ENCODE measurements at places on chromosomes 7 and 10. TPM values are rescaled to one million over a fixed set of nuclear protein-coding genes. Genes with fewer than 3 reads are reported as not detected.

- DNase-seq: no peak
Observed at GRCh38 chr7:133545618-133546017, 292.7 kb downstream of the EXOC4 start.

DNA sequence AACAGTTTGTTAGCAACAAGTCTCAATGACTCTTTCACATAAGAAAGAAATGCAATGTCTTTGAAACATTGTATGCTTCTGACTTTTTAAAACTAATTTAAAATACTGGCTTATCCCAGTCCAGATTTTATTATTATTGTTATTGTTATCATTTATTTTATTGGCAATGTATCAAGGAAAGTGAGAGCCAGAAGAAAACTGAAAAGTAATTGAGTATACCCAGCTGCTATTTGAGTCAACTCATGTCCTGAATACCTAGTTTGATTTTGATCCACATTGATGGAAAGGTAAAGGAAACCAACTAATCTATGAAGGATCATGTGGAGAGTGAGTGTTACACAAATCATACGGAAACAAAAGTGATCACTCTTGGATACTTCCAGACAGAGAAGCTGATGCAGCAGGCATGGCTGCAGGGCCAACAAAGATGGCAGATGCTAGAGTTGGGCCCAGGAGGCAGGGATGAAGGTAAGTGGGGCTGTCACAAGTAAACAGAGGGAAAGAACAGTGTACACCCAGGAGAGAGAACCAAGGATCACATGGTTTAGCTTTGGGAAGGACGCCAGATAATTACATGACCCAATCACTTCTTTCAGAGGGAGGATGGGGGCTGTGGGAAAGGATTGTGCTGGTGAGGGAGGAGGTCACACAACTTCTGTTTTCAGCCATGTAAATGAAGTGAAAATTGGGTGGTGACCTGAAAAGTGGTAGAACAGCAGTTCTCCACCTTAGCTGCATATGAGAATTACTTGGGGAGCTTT lies 179.2 kb upstream of the NAMPT start:
- DNase-seq: no peak

GRCh38 chr7:132758986-132759385 lies 182.7 kb upstream of the PLXNA4 start:
- no peak for DNase-seq

RNF133 gene
- total RNA-seq: not detected

GRCh38 chr10:110436554-110437350 lies 61.0 kb upstream of the DUSP5 start:
- DNase-seq: no peak

GRCh38 chr7:19404912-19405329 lies 259.7 kb upstream of the FERD3L start:
- no peak for DNase-seq

TMEM209 gene
- 37.3 TPM for total RNA-seq

HYAL4 gene
- not detected for total RNA-seq

WNT2 gene
- total RNA-seq: not detected

- DNase-seq: no peak
Observed at GRCh38 chr10:45282061-45282460, 33.3 kb downstream of the OR13A1 start.

DNA sequence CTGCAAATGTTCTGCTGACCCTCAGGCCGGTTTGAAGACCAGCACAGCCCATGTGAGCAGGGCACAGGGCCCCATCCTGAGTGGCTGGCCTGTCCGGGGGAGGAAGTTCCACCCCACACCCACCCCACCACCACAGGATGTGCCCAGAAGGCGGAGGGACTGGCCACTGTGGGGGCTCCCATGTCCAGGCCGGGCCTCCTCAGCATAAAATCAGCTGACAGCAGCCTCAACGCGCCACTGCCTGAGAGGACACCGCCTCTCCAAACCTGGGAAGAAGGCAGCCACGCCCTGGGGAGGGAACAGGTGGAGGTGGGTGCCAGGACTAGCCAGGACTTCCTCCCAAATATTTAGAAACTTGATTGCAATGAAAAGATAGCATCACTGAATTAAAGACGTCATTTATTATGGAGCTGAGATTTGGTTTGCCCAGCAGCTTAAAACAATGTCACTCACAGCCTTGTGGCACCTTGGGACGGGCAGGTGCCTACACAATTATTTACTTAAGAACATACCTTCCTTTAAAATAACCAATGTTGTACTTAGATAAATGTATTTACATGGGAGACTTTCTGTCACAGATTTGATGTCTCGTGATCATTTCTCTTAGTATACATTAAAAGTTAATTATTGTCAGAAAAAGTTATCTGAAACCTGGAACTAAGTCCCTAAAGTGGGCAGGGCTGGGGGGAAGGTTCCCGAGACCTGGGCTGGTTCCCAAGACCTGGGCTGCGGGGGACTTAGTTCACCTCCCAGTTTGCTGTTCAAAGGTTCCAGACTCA lies 27.3 kb upstream of the FAM20C start:
- DNase-seq: no peak

DNA sequence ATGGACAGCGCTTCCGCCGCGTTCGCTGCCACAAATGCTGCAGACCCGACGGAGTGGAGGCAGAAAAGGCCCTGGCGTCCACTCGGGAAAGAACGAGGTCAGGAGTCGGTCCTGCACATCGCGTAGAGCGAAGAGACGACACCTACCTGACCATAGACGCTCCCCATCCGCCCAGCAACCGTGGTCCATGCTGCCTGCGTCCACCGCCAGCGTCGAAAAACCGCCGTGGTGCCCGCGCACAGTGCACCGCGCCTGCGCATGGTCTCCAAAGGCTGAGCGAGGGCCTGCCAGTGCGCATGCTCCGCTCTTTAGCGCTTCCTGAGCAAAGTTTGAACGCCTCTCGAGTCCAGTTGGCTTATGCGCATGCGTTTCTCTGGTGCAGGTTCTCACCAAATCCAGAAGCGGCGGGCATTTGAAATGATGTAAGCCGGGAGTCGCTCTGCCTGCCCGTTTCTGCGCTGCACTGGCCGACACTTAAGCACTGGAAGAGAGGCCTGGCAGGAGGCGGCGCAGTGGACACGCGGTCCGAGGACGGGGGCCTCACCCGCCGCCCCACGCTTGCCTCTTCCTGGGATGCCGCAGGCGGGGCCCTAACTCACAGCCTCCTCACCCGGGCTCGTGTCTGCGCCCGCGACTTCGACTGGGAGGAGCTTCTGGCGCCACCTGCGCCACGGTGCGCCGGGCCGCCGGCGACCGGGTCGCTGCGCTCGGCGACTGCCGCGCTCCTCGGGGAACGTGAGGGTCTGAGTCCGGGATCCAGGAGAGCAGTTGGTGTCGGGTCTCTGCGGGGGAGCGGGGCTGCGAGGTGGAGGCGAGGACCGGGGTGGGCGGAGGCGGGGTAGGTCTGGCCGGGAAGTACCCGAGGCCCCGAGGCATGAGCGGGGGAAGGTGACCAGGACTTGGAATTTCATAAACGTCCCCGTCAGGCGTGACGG lies at the start of gene FAM24B:
Gene FAM24B (minus strand): TSS at position 243 of the 935 bp plus-strand sequence. CDS start 29,066 bp downstream, outside the sequence.
- peak; percentile 95 for DNase-seq

TDRD1 gene
- total RNA-seq: 0.47 TPM

SDK1 gene
- total RNA-seq: 1.3 TPM

GTF2IRD2 gene
- 2.1 TPM for total RNA-seq

SPAM1 gene
- not detected for total RNA-seq

TPST1 gene
- total RNA-seq: 1.9 TPM

OR6V1 gene
- total RNA-seq: not detected

DNA sequence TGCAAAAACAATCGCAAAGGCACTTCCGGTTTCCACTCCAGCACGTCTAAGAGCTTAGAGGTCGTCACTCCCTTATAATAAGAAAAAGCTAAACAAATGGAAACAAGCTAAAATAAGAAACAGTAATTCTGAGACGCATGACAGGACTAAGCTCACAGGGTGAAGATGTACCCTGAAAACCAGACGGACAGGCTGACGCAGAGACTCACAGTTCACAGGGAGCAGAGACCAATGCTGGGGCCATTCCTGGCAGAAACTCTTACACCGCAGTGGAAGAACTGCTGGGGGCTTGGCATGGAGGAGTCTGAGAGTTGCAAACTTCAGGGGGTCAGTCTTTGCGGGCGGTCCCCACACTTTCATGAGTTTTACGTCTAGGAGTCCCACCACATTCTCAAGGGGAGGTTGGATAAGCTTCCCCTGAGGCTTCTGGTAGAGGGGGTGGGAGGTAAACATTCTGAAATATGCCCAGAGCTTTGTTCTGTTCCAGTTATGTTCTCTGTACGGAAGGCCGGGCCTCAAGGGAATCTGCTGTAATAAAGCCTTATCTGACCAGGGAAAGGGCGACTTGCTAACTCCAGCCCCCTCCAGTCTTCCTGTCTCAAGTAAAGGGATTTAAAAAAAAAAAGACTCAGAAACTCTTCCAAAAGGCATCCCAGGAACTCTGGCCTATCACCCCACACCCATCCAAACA lies 47.8 kb downstream of the BRI3 start:
- no peak for DNase-seq

CPN1 gene
- total RNA-seq: not detected

- no peak for DNase-seq
Observed at GRCh38 chr7:91436655-91437054, 172.4 kb downstream of the FZD1 start.

DNA sequence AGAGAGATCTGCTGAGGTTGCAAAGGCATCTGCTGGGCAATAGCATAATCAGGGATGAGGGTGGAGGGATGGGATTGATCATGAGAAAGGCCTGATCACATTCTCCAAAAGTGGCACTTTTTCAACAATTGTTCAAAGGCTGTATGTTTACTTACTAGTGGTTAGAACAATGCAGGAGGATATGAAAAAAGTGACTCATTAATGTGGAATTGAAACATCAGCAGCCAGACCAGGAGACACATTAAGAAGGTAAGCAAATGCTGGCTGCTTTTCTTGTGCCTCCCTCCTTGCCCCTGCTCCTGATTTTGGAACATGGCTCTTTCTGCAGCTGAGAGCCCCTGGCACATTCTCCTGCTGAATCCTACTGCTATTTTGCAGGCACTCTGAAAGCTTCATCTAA lies 63.5 kb downstream of the FAM204A start:
- DNase-seq: no peak

DNA sequence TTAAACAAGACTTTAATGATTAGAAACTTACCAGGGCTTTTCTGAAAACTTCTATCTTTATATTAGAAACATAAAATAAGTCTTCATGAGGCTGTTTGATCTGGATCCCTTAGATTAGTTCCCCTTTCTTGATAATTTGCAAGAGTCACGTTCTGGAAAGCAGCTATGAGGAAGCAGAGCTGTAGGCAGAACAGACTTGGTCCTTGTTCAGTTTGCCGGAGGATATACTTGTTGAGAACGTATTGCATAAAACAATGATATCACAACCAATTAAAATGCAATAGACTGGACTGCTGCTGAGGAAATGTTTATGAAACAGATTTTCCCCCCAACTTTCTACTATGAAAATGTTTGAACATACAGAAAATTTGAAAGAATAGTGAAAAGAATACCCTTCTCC lies 2.8 kb downstream of the SAMD9L start:
- DNase-seq: no peak

GRCh38 chr10:77590344-77591237 lies 47.0 kb downstream of the KCNMA1 start:
- no peak for DNase-seq

ZNF117 gene
- total RNA-seq: 1.8 TPM

DNA sequence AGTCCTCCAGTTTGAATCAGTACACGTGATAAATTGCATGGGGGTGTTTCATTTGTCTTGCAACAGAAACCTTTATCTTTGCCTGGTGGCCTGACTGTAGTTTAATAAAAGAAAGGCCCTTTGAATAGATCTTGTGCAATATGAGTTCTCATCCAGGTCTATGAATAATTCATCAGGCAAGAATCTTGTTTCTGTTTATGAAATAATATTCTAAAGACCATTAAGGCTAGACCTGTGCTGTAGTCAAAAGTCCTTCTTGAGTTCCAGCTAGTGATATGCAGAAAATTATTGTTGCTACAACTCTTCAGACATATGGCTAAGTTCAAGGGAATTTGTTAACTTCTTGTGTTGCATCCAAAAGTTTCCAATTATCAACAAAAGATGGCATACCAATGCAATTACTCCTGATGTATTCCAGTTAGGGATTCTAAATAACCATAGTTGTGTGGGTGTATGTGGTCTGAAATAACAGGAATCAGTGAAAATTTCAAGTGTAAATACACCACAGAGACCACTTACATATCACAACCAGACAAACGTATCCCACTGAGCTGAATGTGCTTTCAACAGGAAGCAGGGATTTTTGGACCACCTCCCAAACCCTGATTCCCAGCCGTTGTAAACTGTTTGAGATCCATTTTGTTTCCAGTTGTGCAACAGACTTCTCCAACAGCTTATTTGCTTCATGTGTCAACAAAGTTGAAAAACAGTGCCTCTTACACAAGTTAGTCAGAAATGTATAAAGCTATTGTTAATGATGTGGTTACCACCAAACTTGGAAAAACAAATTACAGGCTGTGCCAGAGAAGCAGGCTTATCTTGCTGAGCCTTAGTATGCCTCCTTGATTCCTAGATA lies 54.7 kb upstream of the BICC1 start:
- no peak for DNase-seq

GRCh38 chr7:20597339-20597738 lies 18.1 kb upstream of the ABCB5 start:
- no peak for DNase-seq

DNA sequence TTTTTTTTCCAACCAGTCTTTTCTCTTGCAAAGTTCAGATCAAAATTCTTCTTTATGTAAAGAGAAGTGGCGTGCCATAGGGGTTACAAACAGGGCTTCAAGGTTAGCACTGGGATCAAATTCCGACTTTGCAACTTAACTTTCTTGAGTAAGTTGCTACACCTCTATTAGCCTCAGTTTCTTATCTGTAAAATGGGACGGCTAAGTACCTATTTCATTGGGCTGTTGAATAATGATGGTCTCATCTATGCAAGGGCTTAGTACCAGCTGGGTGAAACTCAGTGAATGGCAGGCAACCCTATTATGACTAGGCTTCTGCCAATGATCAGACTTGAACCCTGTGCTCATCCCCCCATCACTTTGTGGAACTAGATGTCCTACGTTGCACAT lies 33.9 kb downstream of the ITPRIP start:
- no peak for DNase-seq

DNA sequence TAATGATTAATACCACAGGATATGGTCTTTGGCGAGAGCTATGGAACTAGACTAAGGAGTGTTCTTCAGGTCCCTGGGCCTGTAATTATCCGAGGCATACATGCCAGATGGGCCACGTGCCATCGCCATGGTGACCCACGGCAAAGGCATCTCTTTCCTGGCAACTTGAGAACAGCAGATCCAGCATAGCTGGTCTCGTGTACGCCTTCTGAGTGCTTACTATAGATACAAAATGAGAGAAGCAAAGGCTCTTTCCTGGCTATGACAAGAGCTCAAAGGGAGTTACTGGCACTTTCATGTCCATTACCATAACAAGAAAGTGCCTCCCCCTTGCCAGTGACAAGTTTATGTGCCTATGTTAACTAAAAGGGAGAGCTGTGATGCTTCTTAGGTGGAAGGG lies 26.0 kb upstream of the GLI3 start:
- no peak for DNase-seq

- peak; percentile 16 for DNase-seq
Observed at GRCh38 chr10:124119946-124120345, 26.5 kb upstream of the CHST15 start.

All from activated naive CD4-positive, alpha-beta T cell treated with anti-CD3 and anti-CD28 coated beads for 36 hours (primary cell).